Stimulated activated CD4-positive, alpha-beta T cell treated with anti-CD3 and anti-CD28 coated beads, Interleukin-4, amount 100 ng/mL, for 24 hours (primary cell): ENCODE measurements at places on chromosomes 7 and 10.

DNA sequence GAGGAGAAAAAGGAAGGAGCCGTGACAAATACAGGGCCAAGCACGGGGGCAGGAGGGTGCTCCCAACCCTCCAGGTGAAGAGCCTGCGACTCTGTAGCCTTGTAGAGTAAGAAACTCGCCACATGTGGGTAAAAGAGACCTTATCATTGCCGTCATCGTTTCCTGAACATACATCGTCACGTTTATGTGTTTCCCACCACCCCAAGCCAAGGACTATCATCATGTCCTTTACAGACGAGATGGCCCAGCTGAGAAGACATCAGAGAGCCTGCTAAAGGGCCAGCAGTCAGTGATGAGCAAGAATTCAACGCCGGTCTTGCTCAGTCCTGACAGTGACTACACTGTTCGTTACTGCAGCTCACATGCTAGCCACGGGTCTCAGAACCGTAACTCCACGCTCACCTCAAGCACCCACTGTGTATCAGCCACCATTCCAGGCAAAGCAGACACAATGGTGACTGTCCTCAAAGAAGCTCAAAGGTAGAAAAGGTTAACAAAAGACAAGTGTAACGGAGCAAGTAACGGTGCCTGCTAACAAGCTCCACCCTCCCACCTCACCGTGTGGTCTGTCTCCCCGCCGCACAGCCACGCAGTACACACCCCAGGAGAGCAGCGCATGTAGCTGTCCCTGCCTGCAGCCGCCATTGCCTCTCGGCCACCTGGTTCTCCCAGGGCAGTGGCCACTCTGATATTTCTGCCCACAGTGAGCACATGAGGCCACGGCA, 147.8 kb downstream of the MAD1L1 start:
- DNase-seq, result no peak

GRCh38 chr10:101901340-101901739, 57.7 kb upstream of the KCNIP2 start:
- DNase-seq, result no peak

GRCh38 chr10:16193241-16193640, 243.6 kb upstream of the PTER start:
- DNase-seq, result no peak

- DNase-seq, result no peak
Observed at GRCh38 chr10:111130471-111130870, 53.6 kb downstream of the ADRA2A start.

DNA sequence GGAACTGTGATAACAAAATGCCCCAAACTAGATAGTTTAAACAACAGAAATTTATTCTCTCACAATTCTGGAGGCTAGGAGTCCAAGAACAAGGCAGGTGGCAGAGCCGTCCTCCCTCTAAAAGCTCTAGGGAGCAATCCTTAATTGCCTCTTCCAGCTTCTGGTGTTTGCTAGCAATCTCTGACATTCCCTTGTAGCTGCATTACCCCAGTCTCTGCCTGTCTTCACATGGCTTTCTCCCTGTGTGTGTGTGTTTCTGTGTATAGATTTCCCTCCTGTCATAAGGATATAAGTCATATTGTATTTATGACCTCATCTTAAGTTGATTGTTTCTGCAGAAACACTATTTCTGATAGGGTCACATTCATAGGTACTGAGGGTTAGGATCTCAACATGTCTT, 177.5 kb downstream of the WNT2 start:
- no peak for DNase-seq

- DNase-seq, result no peak
Observed at GRCh38 chr7:117072620-117073118, 119.4 kb downstream of the ST7 start.

- DNase-seq, result no peak
Observed at GRCh38 chr10:113732966-113733365, 18.5 kb upstream of the PLEKHS1 start.

DNA sequence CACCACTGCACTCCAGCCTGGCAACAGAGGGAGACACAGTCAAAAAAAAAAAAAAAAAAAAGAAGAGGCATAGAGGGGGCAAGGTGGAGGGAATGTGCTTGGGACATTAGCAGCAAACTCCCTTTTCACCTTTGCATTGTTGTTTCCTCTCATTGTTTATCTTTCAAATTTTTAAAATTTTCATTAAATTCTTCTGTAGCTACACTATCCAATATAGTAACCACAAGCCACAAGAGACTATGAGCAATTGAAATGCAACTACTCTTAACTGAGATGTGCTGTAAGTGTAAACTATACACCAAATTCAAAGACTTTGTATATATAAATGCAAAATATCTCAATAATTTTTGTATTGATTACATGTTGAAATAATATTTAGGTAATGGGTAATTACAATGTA, 43.4 kb downstream of the EBLN1 start:
- DNase-seq, result no peak

- no peak for DNase-seq
Observed at GRCh38 chr10:8050556-8051108, 3.9 kb upstream of the GATA3 start.

- no peak for DNase-seq
Observed at GRCh38 chr10:30284865-30285594, 64.0 kb downstream of the MTPAP start.

DNA sequence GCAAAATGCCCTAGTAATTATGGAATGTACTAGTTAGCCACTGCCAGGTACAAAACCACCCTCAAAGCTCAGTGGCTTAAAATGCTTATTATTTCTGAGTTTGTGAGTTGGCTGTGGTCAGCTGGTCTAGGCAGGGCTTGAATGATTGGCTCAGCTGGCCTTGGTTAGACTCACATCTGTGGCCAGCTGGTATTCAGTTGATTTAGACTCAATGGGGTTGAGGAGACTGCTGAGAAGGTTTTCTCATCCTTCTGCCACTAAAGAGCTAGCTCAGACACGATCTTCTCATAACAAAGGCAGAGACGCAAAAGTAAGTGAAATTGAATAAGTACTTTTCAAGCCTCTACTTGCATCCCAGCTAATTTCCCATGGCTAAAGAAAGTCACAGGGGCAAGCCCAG, 57.1 kb upstream of the CYP2C18 start:
- no peak for DNase-seq
